ENCODE measurements at places on chromosomes 1 and 21.

DNA sequence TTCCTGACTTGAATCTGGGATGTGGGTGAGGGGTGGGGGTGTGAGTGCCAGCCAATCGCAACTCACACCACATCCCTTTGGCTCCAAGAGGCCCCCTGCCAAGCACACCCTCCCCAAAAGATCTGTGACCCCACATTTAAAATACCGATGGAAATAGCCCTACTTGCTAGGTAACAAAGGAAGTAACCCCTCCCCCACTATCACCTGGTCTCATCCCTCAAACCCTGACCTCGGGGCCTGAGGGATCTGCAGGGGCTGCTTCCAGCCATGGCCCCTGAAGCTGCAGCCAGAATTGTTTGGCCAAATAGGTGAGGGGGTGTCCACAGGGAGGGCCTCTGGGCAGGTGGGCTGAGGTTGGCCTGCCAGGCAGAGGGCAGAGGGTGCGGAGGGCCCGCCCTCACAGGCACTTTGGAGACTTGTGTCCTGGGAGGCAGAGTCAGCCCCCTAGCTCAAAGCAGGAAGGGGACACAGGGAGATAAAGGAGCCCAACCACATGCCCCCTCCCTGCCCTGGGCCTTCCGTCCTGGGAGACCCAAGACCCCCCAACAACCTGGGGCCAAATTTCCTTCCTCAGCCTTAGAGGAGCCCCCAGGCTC is 37.2 kb downstream of the SDC3 start:
- DNase-seq = no peak

DNA sequence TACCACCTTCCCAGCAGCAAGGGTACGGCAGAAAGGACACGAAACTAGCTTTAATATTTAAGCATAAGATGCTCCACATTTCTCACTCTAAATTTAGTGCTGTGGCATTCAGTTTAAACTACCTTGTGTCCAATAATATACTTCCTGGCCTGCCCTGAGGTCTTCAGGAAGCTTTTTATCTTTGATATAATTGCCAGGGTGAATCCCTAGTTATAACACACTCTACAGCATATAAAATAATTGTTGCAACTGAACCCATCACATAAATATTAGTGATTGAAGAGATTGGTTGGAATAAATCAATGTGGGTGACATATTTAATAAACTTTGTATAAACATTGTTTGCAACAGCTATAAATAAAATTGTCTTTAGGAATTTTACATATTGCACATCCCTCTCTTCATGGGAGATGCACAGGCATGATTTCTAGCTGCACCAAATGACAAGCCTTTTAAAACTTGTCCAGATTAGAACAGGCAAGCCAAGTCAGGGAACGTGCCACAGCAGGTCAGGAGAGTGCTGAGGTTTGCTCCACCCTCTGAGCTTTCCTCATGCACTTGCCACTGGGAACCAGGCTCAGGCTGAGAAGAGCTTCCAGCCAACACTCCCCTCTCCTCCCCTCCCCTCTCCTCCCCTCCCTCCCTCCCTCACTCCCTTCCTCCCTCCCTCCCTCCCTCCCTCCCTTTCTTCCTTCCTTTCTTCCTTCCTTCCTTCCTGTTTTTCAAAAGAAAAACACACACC is 623.2 kb upstream of the PKN2 start:
- no peak for DNase-seq

- DNase-seq = no peak
Observed at GRCh38 chr1:44511769-44512168, 106.7 kb downstream of the RNF220 start.

DNA sequence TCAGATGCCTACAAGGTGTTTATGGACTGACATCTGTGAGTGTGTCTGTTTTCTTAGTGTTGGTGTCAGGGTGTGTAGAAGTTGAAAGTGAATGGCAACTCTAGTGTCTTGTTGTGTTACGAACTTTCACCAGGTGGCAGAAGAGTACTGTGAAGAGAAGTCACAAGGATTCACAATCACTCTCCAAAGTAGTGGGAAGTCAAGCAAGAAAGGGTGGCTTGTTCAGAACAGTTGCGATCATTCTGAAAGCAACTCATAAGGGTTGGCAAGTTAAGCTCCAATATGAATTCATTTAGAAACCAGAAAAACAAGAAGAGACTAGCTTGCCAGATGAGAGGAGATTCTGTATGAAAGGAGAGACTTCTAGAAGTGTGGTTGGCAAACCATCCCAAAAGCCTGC is 86.1 kb downstream of the FASLG start:
- DNase-seq = no peak

DNA sequence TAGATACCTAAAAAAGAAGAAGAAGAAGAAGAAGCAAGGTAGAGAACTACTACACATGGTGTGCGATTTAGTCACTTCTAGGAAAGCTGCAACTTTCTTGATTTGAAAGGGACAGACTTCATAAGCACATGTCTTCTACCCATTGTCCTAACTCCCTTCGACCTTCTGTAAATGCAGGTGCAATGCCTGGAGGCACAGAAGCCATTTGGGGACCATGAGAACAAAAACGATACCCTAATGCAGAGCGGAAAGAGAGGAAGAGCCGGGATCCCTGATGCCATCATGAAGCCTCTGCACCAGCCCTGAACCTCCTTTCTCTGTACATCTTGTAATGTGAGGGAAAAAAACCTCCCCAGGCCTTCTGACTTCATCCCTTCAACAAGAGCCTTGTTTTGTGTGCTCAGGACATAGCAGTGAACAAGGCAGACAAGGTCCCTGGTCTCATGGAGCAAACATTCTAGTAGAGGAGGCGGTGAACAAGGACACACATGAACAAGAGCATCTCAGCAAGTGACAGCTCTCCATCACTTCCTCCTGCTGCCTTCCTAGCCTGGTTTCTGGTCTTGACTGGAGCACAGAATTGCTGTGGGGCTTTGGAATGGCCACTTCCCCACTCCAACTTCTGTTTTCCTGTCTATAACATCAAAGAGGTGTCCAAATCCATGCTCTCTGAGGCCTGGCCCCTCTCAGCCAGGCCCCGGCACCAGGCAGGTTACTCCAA is 5.5 kb upstream of the LAPTM5 start:
- no peak for DNase-seq

DNA sequence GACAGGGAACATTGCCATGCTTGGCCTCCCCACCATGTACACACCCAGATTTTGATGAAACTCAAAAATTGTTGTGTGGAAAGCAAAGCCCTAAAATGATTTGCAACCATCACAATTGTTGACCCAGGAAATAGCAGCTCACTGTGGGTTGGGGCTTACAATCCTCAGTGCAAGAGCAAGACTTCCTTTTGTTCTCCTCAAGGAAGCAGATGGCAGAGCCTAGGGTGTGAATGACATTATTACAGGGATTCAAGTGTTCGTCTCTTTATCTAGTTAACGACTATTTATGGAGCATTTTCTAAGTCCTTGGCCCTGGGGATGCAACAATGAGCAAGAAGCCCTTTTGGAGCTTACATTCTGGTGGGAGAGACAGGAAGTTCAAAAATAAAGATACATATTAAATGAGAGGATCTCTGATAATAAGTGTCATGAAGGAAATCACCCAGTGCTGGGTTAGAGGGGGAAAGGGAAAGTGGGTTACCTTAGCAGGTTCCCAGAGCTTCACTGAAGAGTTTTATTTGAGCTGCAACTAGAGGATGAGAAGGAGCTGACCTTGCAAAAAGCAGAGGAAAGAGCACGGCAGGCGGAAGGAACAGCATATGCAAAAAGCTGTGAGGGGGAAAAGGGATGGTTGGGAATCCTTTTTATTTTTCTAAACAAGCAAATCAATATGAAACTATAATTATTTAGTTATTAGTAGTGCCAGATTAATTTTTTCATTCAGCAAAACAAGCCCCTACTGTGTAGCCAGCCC is 38.5 kb upstream of the ID3 start:
- no peak for DNase-seq

- DNase-seq = no peak
Observed at GRCh38 chr1:92961896-92962752, 862 bp upstream of the DIPK1A start.

Data from NCI-H187 treated with DMSO at 0.1 percent for 48 hours (cell line).